ENCODE measurements at places on chromosomes 16 and 17.
A peak's percentile ranks its signal among the peaks of the same experiment; 100 is the strongest.

GRCh38 chr16:63185235-63185780 is 1149.1 kb upstream of the CDH8 start:
- no peak for DNase-seq

DNA sequence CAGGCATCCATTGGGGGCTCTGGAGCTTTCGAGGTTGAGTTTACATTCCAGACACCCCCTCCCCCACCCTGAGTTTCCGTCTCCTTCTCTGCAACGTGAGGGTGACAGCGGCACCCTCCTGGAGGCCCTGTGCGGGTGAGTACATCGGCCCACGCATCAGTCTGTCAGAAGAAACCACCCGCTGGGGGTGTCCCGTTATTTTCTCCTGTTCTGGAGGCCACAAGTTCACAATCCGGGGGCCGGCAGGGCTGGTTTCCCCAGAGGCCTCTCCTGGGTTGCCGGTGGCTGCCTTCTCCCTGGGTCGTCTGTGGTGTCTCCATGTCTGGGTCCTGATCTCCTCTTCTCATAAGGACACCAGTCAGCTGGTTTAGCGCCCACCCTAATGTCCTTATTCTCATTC is 35.7 kb downstream of the GSE1 start:
- no peak for DNase-seq

DNA sequence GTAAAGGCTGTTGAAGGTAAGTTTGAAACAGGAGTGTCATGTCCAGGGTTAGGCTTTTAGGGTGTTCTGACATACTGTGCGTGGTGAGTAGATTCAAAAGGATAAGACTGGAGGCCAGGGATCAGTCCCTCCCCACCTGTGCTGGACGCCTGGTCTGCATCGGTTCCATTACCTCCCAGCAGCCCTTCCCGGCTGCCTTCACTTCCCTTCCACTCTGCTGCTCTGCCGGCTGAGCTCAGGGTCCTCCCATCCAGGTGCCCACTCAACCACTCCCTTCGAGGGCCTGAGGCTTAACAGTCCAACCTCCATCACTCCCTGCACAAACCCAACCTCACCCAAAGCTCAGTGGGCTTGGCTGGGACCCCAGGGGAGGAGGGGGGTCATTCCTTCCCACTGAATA is 4.1 kb upstream of the SLC5A10 start:
- no peak for DNase-seq

DNA sequence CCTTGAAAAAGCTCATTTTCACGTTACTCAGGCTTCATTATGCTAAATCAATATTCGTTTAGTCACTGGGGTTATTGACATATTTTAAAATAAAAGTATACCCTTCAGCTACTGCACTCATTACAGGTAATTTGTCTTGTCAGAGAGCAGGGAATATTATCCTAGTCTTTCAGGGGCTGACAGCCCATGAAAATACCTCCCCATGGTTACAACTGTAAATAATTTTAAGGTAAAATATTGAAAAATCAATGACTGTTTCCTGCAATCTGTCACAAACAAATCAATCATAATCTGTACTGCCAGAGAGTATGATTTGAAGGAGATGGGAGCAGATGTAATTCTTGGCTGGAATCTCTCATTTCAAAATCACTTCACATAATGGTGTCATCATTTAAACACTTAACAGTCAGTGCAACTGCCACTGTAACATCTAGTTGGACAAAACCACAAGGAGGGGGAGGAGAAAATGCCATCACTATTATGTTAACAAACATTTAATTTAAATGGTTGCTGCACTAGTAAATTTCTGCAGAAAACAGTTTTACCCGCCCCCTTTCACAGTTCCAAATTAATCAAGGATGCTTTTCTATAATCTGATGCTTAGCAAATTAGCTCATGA is 9.3 kb upstream of the IRX5 start:
- DNase-seq = peak; percentile 54

DNA sequence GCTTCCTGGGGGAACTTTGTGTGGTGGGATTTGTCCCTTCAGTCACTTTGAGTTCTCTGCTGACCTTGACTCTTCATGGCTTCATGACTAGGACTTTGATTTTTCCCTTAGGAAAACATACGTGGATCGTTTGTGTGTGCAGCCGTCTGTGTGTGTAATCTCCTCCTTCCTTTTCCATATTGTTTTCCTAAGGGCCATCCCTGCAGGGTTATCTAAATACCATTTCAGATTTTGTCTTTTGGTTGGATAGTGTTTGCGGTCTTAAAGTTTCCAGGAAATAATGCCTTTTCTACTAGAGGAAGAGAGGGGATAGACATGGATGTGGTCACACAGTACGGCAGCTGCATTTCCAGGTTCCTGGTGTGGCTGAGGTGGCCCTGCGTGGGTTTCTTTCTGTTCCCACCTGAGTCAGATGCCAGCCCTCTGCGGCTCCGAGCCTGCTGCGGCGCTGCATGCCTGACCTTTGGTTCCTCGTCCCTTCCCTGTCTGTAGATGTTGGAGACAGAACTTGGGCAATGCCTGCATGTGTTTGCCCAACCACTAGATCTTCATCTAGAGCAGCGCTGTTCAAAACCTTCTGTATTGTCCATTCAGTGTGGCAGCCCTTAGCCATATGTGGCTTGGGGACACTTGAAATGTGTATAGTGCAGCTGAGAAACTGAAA is 72.0 kb upstream of the LGALS9 start:
- no peak for DNase-seq

- DNase-seq = no peak
Measured at GRCh38 chr17:19719355-19720209, 3.2 kb upstream of the SLC47A2 start.

- DNase-seq = no peak
Measured at GRCh38 chr17:73508931-73509605, 135.2 kb downstream of the SDK2 start.

DNA sequence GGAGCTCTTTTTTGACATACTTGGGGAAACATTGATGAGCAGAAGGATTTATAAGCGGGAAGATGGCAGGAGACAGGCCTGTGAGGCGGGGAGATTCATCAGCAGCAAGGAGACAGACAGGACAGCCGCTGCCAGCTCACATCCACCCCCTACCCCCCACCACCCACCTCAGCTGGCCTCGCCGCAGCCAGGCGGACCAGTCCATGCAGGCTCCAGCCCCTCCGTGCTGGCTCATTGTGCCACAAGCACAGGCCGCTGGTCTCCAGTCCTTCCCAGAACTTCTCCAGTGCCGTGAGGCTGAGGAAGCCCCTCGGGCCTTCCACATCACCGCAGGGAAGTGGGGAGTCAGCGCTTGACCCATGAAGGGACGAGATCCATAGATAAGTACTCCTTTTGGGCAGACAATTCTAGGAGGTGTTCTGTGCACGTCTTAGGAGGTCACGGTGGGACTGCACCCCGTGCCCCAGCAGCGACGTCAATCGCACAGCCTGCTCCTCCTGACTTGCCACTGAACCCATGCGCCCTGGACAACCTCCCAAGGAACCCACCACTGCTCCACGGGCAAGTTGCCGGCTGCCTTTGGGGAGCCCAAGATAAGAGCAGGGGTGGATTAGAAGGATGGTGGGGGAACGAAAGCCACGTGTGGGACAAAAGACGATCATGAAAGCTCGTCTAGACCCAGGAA is 323.6 kb downstream of the C16orf95 start:
- no peak for DNase-seq

GRCh38 chr16:89827383-89828198 is 684 bp upstream of the SPIRE2 start:
- peak; percentile 57 for DNase-seq

DNA sequence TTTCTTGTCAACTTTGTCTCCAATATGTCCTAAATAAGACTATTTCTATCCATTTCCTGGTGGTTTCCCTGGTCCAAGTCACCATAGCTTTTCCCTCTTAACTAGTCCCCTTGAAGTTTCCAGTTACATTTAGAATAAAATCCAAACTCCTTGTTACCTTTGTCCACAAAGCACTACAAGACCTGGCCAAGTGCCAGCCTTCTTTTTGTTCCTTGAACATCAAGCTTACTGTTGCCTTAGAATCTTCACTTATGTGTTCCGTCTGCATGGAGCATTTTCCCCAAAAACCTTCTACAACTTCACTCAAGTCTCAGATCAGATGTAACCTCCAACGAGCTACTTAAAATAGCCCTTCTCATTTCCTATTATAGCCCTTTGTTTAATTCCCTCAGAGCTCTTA is 101.4 kb downstream of the ITFG1 start:
- peak; percentile 6 for DNase-seq

- no peak for DNase-seq
Measured at GRCh38 chr16:15907863-15908478, 19.6 kb upstream of the CEP20 start.

- DNase-seq = no peak
Measured at GRCh38 chr17:954431-955164, 25.0 kb downstream of the NXN start.

GRCh38 chr16:19066988-19067348 is 446 bp upstream of the COQ7 start:
- no peak for DNase-seq

- DNase-seq = no peak
Measured at GRCh38 chr17:39609416-39610025, 1.8 kb upstream of the NEUROD2 start.

DNA sequence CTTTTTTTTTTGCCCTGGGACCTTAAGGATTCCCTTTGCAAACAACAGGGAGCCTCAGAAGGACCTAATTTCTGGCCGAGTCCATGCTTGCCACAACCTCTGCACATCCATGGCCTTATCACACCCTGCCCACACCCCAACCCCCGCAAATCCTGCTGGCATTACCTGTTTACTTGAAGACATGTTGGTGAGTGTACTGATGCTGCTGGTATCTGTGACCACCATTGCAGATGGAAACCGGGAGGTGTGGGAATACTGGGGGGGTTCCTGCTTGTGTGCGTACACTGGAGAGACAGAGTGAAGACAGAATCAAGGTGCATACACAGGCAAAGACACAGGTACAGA is 46.0 kb downstream of the HNF1B start:
- no peak for DNase-seq

- no peak for DNase-seq
Measured at GRCh38 chr16:69660166-69660565, 66.2 kb downstream of the NQO1 start.

DNA sequence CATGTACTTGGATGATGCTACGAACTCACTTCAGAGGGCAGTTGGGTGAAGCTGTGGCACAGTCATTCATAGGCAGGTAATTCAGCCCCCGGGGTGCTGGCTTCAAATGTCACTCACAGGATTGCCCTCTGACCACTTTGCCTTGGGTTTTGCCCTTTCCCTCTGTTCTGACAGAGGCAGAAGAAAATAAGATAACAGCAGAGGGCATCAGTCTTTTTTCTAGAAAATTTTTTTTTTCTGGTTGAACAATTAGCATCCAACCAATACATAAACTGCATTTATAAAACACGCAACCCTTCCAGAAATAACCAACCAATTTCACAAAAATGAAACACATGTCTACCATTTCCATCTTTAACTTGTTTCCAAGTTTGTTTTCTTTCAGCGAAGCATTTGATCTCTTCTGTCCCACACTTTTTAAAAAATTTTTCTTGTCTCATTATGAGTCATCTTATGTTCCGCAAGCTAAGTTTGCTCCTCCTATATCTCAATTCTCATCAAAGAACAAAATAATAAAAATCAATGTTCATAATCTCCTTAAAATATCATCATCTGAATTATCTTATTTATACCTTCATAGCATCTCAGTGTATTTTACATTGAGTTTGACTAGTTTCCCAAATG is 15.6 kb downstream of the NACA2 start:
- DNase-seq = peak; percentile 54

- no peak for DNase-seq
Measured at GRCh38 chr17:56934280-56934679, 20.4 kb upstream of the TRIM25 start.

GRCh38 chr17:32020943-32021614 is 13.9 kb downstream of the LRRC37B start:
- peak; percentile 80 for DNase-seq

DNA sequence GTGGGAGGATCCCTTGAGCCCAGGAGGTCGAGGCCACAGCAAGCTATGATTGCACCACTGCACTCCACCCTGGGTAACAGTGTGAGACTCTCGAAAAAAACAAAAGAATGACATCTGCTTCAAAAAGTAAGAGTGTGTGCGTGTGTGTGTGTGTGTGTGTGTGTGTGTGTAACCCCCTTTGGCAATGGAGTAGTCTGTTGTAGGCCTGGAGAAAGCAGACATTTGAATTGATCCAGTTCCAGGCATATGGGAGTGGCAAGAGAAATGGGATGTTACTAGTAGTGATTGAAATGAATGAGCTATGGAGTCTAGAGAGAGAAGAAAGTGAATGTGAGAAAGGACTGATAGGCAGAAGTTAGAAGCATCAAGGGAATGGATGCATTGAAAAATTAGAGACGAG is 9.9 kb downstream of the CASC3 start:
- DNase-seq = peak; percentile 18

- no peak for DNase-seq
Measured at GRCh38 chr16:84960942-84961341, 50.4 kb downstream of the ZDHHC7 start.

- no peak for DNase-seq
Measured at GRCh38 chr17:83062011-83062817, 17.2 kb upstream of the METRNL start.

DNA sequence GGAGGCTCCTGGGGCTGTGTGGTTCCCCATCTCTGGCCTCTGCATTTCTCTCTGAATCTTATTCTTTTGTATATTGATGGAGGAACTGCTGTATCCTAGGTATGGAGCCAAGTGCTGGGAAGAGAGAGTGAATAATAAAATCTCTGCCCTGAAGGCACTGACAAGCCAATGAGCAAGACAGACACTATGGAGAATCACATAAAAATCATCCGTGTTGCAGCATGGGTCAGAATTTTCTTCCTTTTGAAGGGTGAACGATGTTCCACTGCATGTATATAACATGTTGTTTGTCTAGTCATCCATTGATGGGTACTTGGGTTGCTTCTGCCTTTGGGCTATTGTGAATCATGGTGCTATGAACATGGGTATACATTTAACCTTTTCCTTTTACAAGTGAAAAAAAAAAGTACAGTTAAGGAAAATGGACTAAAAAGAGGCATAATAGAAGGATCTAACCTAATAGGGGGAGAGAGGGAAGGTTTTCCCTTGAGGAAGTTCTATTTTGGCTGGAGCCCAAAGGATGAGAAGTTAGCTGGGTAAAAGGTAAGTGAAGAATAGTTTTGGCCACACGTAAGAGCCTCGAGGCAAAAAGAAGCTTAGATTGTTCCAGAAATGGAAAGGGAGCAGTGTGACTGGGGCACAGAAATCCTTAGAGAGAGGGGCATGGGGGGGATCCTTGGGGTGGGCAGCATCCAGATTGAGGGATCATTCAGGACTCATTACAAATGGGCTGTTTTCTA is 32.3 kb upstream of the GNA13 start:
- no peak for DNase-seq

GRCh38 chr16:57498031-57498430 is 11.7 kb upstream of the DOK4 start:
- no peak for DNase-seq

GRCh38 chr17:51461578-51462004 is 201.2 kb downstream of the UTP18 start:
- no peak for DNase-seq

GRCh38 chr17:8629371-8630226 is 926 bp downstream of the MYH10 start:
- peak; percentile 68 for DNase-seq

GRCh38 chr16:59470556-59470955 is 736.4 kb upstream of the GOT2 start:
- peak; percentile 5 for DNase-seq

GRCh38 chr17:1746975-1747543 is 4.4 kb downstream of the SERPINF2 start:
- DNase-seq = no peak

- DNase-seq = no peak
Measured at GRCh38 chr17:12644623-12645022, 21.1 kb upstream of the MYOCD start.

GRCh38 chr17:80034791-80035686 is 633 bp downstream of the TBC1D16 start:
- peak; percentile 55 for DNase-seq

- DNase-seq = no peak
Measured at GRCh38 chr16:17417740-17418139, 53.0 kb downstream of the XYLT1 start.

GRCh38 chr17:78396441-78397337 is 18.2 kb downstream of the PGS1 start:
- DNase-seq = no peak
